Pulmonary artery endothelial cell (primary cell): ENCODE measurements at places on chromosomes 11 and 22. TPM values are rescaled to one million over a fixed set of nuclear protein-coding genes. Genes with fewer than 3 reads are reported as not detected.

- DNase-seq, result no peak
Measured at GRCh38 chr11:74950374-74950969, 1.4 kb downstream of the SPCS2 start.

GRCh38 chr11:10895285-10895684 is 37.4 kb upstream of the ZBED5 start:
- DNase-seq, result no peak

STARD10 gene
- 41.7 and 42.3 TPM in 2 replicates for total RNA-seq

SPINDOC gene
- 17.1 and 29.0 TPM in 2 replicates for total RNA-seq

DNA sequence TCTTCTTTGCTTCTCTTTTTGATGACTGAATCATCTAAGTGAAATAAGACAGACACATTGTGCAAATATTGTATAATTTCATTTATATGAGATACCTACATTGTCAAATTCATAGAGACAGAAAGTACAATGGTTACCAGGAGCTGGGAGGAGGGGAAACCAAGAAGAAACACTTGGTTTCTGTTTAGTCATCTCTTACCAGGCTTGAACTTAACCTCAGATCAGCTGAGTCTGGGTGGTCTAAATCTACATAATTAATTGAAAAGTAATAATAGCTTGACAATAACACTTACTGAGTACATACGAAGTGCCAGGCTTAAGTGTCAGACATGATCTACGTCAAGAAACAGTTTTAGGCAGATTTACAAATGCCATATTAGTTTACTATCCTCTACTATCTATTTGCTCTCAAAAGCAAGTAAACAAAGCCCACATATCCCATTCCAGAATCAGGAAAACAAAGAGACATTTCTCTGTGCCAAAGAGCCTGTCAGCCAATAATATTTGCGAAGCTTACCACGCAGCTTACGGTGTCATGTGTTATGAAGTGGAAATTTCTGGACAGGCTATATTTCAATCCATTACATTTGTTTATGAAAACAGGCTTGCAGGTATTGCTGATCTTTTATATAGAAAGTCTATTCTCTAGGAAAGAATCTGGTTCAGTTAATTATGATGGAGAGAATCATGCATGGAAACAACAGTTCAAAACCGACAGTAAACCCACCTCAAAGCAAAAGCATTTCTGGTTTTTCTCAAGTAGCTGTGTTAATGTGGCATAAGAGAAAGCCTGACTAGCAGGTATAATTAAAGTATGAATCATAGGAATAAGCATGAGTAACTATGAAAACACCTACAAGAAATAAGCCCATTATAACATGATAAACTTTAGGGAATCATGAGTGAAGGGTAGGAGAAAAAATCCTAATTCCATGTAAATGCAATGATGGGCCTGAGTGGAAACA is 2.7 kb upstream of the ARHGAP42 start:
- no peak for DNase-seq

DNA sequence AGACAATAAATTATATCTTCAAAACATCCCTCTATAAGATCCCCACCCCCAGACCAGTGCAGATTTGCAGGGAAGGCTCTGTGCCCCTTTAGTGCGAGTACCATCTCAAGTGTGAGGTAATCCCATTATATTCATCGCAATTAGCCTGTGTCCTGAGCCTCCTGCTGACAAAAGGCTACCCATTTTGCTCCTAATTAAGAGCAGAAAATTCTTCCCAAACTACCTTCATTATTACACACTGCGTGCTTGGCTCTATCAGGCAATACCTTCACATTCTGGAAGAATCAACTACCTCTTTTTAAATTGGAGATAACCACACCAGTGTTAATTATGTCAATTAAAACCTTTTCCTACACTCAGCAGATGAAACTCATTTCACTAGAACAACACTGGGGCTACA is 1133.4 kb upstream of the CCDC90B start:
- DNase-seq, result no peak

OR10A4 gene
- not detected in 2 replicates for total RNA-seq

LIMK2 gene
- 72.7 and 83.3 TPM in 2 replicates for total RNA-seq

DNA sequence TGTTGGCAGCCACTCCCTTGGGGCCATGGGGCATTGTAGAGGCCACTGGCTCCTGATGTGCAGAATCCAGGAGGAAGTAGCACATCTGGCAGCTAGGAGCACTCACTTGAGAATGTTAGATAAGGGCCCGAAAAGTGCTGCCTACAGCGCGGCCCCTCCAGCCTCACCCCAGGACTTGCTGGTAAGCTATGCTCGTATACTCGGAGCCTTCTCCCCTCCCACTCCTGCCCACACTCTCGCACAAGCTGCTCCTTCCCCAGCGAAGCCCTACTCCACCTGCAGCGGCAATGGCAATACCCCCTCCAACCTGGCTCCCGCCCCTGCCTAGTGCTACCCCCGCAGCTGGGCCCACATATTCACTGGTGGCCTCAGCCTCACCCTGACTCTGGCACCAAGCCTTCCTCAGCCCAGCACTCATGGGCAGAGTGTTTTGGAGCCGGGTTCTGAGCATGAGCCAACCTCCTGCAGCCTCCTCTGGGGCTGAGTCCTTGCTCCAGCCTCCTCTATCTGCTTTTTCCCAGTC is 47.7 kb downstream of the PDE2A start:
- DNase-seq, result no peak

MMP3 gene
- not detected in 2 replicates for total RNA-seq

RFPL1 gene
- total RNA-seq, result not detected in 2 replicates

CCDC116 gene
- 0.07 and 0.35 TPM in 2 replicates for total RNA-seq

IGLL1 gene
- not detected in 2 replicates for total RNA-seq

DNA sequence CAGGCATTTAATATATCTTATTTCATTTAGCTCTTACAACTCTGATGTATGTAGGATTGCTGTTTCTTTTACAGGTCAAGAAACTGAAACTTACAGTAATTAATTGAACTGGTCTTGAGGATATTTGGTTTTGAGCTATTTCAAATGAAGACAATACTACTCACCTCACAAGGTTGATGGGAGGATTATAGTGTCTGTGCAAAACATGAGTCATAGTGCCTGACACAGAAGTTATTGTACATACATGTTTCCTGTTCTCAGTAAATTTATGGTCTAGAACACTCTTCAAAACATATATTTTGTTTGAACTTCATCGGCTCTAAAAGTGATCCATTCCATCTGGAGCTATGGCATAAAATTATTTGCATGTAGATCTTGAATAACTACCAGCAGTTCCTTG is 61.9 kb downstream of the CECR2 start:
- DNase-seq, result no peak

DNA sequence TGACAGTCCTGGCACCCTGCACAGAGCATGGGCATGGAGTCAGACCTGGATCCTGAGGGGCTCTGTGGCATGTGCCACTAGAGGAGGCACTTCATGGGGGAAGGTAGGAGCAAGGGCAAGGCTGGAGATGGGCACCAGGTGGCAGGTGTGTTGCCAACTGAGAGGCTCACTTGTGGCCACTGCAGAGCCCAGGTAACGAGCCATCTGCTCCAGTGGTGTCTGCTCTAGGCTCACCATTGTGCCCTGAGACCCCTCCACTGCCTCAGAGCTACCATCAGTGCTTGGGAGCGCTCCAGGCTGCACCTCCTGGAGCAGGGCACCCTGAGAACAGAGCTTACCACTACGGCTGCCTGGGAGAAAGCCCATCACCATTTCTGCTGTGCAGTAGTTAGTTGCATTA is 1.3 kb upstream of the ZDHHC8 start:
- DNase-seq, result no peak

APOL4 gene
- 0.04 and 0.53 TPM in 2 replicates for total RNA-seq

- DNase-seq, result no peak
Measured at GRCh38 chr22:31230155-31230870, 18.2 kb downstream of the LIMK2 start.

GRCh38 chr22:30045494-30045887 is 34.8 kb upstream of the HORMAD2 start:
- no peak for DNase-seq

GRCh38 chr22:36387709-36387958 is 133 bp downstream of the MYH9 start:
- DNase-seq, result no peak

GRCh38 chr11:14506532-14506931 is 6.9 kb upstream of the COPB1 start:
- DNase-seq, result no peak

DNA sequence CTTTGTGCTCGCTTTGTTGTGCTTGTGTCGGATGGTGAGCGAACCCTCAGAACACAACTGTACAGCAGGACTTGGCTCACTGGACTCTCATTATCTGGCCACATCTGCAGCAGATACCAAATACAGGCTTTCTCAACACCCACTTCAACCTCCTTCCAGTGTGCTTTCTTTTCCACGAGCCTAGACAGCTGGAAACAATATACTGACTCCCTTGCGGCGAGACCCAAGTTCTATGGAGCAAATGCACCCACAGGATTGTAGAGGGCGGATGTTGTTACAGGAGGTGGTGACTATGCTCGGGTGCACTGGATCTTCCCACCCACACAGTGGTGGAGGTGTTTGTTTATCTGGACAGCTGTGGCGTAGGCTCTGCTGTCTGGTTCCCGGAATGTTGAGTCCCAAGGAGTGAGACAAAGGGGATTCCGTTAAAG is 204.3 kb downstream of the TENM4 start:
- no peak for DNase-seq

RGL4 gene
- total RNA-seq, result not detected in 2 replicates

OR5P2 gene
- not detected in 2 replicates for total RNA-seq

DNA sequence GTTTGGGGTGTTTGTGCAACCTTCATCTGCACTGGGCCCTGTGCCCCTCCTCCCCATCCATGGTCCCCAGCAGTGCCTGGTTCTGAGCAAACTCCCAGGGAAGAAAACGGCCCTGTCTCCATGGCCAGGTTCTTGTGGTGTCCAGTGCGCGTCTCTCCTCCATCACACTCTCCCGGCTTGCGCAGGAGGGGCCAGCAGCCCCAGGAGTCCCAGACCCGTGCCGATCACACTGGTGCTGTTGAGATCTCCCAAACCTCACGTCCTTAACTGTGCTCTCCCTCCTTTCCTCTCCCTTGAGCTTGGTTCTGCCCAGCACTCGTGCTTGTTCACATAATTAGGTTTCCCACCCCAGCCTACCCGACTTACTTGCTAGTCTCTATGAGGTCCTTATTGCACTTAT is 10.9 kb upstream of the GRK2 start:
- no peak for DNase-seq

DNA sequence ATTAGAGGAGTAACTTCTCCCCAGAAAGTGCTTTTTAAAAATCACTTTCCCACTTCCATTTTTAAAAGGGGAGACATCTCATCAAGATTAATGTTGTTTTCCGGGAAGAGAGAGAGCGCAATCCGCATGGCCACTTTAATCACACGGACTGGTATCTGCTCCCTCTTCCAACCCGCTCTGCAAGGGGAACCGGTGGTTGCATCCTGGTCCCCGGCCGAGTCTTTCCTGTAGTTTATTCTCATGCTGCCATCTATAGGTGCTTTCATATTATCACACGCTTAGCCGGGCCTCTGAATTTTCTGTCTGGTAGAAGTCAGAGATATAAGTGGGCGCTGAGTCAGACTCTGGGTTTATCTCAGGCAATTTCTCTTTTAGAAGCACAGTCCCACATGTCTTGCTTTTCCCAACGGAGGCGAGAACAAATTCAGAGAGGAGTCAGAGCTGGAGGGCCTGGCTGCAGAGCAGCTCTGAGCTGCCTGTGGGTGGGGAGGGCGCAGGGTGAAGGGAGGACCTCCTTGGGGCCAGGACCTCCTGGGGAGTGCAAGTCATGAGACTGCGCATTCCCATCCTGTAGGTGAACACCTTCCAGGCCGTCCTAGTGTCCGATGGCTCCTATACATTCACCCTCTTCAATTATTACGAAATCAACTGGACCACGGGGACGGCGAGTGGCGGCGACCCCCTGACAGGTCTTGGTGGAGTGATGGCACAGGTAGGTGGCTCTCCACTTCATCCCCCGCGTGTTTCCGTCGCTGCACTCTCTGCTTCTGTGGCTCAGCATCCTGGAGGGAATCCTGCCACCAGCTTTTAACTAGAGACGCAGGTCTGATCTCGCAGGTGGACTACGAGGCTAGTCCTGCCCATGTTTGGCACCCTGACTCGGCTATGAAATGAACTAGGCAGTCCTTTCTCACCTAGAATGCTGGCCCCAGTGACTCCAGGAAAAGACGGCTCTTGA is 11.7 kb downstream of the TECTA start:
- DNase-seq, result peak; percentile 13

DNA sequence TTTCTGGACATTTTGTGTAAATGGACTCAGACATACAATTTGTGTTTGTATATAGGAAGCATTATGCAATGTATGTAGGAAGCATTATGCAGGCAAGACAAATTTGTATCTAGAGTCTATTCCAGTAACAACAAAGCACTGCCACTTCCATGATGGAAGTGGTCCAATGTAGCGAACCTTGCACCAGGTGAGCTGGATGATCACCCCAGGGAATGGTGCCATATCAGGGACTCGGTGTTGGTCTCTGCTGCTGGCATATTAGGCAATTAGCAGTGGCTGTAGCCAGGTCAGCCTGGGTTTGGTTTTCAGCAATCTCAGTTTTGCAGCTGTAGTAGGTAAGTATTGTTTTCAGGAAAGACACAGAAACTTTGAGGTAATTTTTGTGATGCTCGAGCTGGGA is 12.8 kb downstream of the ZFP91 start:
- no peak for DNase-seq

GRCh38 chr11:77967121-77967520 is 27.3 kb downstream of the INTS4 start:
- DNase-seq, result no peak

- no peak for DNase-seq
Measured at GRCh38 chr11:133175103-133175502, 357.2 kb downstream of the OPCML start.

- DNase-seq, result no peak
Measured at GRCh38 chr11:72958791-72959190, 144.6 kb downstream of the ATG16L2 start.

- DNase-seq, result no peak
Measured at GRCh38 chr22:24830205-24830979, 24.4 kb downstream of the SGSM1 start.

DNA sequence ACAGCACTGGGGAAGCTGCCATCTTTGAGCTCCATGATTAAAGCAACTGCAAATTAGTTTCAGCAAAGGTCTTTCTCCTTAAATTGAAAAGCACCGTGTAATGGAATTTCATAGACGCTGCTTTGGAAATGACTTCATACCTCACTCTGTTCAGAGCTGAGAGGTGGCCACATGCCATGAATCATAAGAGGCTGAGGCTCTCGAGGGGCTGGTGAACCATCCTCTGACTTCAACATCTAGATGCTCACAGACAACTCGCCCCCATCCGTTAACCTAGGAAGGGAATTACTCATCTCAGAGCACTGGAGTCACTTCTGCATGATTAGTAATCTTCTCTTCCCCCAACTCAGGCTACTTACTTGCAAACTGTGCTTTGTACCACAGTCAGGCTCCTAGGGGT is 122.3 kb downstream of the RCN1 start:
- DNase-seq, result no peak

MED15 gene
- total RNA-seq, result 30.5 and 36.7 TPM in 2 replicates
